Fibroblast of the aortic adventitia (primary cell): ENCODE measurements at places on chromosomes 2 and 18. TPM values are rescaled to one million over a fixed set of nuclear protein-coding genes. Genes with fewer than 3 reads are reported as not detected.

Gene FANCL
- total RNA-seq: 9.2 and 29.6 TPM in 2 replicates

Gene FEV
- not detected in 2 replicates for total RNA-seq

Gene KRTCAP3
- total RNA-seq: not detected in 2 replicates

Gene PXDN
- total RNA-seq: 55.5 and 137 TPM in 2 replicates

Gene ZNF638
- total RNA-seq: 123 and 280 TPM in 2 replicates

GRCh38 chr2:218129458-218130135 lies 3.8 kb downstream of the CXCR2 start:
- peak; percentile 10 for DNase-seq

DNA sequence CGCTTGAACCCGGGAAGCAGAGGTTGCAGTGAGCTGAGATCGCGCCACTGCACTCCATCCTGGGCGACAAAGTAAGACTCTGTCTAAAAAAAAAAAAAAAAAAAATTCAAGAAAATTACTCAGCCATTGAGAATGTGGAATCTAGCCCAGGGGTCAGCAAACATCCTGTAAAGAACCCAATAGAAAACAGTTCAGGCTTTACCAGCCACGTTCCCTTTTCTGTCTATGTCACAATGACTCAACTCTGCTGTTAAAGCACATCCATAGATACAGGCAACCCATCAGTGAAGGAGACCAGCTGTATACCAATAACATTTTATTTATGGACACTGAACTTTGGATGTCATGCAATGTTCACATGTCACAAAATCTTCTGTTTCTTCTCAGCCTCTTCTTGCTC lies 435.6 kb upstream of the GYPC start:
- no peak for DNase-seq

DNA sequence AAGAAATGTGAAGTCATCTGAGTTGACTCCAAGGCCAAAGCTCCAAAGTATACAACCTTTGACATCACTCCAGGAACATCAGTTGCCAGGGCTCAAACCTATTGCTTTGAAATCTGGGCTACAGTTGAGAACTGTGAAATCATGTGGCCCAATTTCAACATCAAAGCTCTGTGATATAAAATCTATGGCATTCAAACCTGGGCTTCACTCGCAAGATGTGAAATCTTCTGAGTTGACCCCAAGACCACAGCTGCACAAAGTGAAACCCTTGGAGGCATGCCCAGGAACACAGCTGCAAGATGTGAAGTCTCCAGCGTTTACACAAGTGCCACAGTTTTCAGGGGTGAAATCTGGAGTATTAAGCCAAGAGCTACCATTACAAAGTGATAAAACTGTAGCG lies 9.4 kb upstream of the ZNF512 start:
- peak; percentile 53 for DNase-seq

- DNase-seq: no peak
Measured at GRCh38 chr2:219511547-219512325, 2.5 kb upstream of the ASIC4 start.

GRCh38 chr2:239588451-239589269 lies 187.8 kb upstream of the HDAC4 start:
- no peak for DNase-seq
